ENCODE measurements at places on chromosomes 11 and 22.

GRCh38 chr11:8250981-8251615, 12.6 kb downstream of the LMO1 start:
- DNase-seq = no peak

- no peak for DNase-seq
Observed at GRCh38 chr11:8201644-8202365, 33.0 kb upstream of the RIC3 start.

- DNase-seq = peak; percentile 57
Observed at GRCh38 chr11:71500601-71501021, 26.5 kb upstream of the KRTAP5-7 start.

DNA sequence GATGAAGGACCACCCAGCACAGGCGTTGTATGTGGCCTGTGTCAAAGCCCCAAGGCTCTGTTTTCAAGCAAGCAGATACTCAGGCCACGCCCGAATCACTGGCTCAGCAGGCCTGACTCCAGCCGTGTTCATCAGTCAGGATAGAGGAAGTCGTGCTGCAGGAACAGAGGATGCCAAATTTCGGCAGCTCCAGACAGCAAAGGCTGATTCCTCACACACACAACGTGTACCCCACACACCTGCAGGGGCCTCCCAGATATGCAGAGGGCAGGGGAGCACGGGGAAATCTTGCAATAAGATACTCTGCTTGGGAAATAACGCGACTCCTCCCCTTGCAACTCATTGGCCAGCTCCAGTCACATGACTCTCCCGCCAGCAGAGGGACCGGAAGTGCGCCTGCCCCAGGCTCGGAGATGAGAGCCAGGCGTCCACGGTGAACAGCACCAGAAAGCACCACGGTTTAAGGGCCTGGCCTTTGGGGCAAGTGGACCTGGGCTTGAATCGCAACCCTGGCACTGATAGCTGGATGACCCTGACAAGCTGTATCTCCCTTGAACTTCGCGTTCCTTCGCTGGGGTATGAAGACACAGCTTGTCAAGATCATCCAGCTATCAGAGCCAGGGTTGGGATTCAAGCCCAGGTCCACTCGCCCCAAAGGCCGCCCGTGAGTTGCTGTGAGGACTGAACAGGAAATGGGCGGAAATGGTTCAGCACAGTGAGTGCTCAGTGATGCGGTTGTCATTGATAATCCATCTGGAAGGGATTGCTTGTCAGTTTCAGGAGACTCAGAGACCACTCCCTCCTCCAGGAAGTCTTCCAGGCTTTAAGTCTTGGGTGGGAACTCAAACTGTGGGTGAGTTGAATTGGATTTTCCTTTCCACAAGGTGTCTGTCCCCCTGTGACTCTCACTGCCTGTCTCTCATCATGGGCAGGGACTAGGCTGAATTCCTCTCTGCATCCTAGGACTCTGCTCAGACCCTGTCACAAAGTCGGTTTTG, 88.5 kb downstream of the MYEOV start:
- peak; percentile 43 for DNase-seq

- DNase-seq = no peak
Observed at GRCh38 chr22:35870517-35871293, 153.0 kb downstream of the APOL5 start.

- DNase-seq = no peak
Observed at GRCh38 chr22:38314933-38315822, 2.1 kb downstream of the CSNK1E start.

DNA sequence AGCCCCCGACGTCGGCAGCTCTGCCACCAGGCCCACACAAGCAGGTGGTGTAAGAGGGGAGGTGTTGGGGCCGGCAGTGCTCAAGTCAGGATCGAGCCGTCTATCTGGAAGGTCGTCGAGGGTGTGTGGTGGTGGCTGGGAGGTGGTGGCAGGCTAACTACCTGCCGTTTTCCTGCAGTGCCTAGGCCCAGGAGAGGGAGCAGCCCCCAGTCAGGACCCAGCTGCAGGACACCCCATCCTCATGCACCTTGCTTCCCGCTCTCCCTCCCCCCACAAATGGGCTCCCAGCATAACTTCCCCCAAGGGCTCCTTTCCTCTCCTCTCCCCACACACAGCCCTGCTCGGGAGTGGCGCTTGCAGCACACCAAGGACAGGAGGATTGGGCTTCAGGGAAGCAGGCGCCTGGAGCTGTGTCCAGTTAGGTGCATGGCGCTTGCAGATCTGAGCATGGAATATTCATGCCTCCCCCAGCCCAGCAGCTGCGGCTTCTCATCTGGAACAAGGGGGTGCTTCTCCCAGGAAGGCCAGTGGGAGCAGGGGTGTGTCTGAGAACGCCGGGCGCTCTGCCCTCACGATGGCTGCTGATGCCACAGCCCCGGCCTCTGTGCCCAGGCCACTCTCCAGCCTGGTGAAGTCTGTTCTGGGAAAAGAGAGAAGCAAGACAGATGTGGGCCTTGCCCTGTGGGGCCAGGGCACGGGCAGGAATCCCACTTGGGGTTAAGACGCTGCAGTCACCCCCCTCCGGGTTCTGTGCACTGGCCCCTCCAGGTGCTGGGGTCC, 127.7 kb downstream of the IGLL1 start:
- DNase-seq = no peak

GRCh38 chr11:45304111-45304991, 18.2 kb upstream of the SYT13 start:
- DNase-seq = no peak

GRCh38 chr11:91373497-91373896, 851.1 kb upstream of the FAT3 start:
- DNase-seq = no peak

DNA sequence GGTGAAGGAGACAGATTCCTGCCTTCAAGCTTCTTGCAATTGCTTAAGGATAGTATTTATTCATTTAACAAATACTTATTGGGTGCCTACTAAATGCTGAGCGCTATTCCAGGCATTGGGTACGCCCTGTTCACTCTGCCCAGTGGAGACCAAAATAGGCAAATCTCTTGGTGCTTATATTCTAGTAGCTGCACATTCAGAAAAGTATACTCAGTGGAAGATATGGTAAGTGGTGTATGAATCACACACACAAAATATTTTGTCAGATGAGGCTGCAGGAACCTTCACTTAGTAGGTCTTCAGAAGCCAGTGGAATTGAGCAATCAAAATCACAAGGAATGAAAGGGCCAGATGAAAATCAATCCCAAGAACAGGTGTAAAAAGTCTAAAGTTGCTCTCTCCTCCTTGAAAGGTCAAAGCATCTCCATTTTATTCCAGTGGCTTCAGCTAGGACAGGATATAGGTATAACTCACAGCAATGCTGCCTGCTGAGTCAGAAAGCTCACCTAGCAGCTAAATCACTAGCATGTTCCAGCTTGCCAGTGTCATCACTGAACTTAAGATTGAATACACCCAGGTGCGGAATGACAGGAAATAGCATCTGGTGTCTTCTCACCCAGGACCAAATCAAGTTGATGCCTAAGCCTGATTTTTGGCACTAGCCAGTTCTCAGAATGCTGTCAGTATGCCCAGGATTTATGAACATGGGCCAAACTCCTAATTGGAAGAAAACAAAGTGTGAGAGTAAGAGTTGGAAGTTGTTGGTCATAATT, 83.9 kb downstream of the AMOTL1 start:
- DNase-seq = no peak

DNA sequence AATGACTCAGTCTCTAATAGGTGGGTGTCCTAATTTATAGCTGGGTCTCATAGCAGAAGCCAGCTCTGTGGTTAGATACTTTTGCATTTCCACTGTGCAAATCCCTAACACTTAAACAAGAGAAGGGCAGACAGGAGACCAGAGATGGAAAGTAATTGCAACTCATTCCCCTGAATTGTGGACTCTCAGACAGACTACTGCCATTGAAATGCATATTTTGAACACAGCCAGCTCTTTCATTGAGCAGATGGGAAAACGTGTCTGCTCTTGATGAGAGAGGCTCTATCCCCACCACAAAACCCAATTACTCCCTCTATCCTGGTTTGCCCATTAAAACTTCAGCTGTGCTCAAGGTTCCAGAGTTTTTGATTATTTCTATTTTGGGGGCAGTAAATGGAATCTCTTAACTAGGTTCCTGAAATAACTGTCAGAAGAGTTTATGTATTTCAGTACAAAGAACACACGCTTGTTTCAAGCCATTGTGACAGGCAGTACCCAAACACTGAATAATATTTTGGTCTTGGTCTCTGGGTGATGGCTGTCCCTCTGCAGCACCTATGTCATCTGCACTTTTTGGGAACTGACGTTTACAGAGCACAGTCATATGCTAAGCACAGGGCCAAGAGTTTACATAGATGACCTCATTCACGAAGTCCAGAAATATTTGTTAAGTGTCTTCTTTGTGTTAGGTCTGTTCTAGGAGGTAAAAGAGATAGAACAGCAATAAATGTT, 41.7 kb downstream of the FAM227A start:
- no peak for DNase-seq

DNA sequence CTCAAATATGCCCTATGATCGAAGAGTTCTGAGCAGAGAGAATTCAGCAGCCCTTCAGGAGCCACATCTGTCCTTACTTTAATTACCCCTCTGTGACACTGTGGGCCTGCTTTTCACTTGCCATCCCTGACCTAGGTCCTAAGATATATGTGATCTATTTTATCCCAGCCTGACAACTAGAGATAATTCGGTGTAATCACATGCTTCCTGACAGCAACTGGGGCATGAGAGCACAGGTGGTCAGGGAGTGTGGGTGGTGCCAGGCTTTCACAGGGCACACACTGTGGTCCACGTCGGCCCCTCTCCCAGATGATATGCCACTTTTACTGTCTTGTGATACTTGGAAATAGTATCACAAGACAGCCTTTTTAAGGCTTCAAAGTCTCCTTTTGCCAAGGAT, 3.9 kb downstream of the TUBA8 start:
- DNase-seq = no peak

GRCh38 chr22:42262964-42263363, 7.5 kb downstream of the TCF20 start:
- no peak for DNase-seq

DNA sequence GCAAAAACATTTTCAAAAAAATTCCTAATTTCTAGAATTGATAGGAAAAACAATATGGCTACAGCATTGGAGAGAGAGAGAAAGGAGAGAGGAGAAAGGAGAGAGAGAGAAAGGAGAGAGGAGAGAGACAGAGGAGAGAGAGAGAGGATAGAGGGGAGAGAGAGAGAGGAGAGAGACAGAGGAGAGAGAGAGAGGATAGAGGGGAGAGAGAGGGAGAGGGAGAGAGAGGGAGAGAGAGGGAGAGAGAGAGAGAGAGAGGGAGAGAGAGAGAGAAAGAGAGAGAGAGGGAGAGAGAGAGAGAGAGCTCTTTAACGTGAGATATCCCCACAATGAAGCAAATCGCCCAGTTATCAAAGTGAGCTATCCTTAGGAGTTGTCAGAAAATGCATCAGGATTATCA, 737 bp upstream of the TYR start:
- DNase-seq = no peak

GRCh38 chr22:46909237-46910030, 147.0 kb downstream of the TBC1D22A start:
- no peak for DNase-seq

DNA sequence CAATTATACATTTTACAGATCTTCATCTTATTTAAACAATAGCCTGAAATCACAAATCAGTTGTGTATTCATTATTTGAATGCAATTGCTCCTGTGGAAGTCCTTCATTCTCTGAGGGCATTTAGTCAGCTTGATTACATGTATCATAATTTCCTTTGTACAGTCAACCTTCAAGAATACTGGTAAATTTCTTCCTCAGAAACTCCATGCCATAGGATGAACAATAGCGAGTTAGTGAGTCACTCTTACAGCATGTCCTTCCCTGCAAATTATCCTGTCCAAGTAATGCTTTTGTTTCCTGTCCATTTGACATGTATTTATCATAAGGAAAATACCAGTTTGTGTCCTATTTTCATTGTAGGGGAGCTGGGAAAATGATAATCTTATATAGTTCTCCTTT, 3.8 kb downstream of the OR10S1 start:
- DNase-seq = no peak

Measured in heart right ventricle (tissue), 16 donors.